ENCODE measurements at places on chromosomes 4 and X.

DNA sequence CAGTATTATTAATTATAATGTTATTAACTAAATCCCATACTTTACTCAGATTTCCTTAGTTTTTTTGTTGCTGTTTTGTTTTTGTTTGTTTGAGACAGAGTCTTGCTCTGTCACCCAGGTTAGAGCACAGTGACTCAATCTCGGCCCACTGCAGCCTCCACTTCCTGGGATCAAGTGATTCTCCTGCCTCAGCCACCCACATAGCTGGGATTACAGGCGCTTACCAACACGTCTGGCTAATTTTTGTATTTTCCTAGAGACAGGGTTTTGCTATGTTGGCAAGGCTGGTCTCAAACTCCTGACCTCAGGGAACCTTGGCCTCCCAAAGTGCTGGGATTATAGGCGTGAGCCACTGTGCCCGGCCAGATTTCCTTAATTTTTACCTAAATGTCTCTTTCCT lies 72.2 kb downstream of the ANAPC4 start:
- DNase-seq: no peak

DNA sequence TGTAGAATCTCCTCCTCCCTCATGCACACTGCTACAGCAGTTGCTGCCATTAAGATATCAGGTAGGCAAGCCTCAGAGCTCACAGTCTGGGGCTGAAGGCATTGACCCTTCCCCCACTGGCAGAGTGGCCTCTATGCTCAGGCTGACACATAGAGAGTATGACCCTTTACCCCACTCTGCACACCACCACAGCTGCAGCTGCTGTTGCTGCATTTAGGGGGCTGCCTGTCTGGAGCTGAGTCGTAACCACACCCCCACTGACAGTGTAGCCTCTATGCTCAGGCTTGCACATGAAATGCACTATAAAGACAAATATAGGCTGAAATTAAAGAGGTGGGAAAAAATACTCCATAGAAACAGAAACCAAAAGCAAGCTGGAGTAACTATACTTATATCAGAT lies 289.3 kb upstream of the PABPC4L start:
- DNase-seq: no peak

GRCh38 chr4:88963817-88964216 lies 93.2 kb downstream of the FAM13A start:
- DNase-seq: no peak

- DNase-seq: no peak
Measured at GRCh38 chr4:48854982-48855381, 24.1 kb downstream of the OCIAD1 start.

GRCh38 chr4:163109967-163110366 lies 56.7 kb downstream of the NAF1 start:
- no peak for DNase-seq

Measured in NCI-H1092 (cell line).